Left renal cortex interstitium (tissue), 4 donors: ENCODE measurements at places on chromosomes 5 and 9.

DNA sequence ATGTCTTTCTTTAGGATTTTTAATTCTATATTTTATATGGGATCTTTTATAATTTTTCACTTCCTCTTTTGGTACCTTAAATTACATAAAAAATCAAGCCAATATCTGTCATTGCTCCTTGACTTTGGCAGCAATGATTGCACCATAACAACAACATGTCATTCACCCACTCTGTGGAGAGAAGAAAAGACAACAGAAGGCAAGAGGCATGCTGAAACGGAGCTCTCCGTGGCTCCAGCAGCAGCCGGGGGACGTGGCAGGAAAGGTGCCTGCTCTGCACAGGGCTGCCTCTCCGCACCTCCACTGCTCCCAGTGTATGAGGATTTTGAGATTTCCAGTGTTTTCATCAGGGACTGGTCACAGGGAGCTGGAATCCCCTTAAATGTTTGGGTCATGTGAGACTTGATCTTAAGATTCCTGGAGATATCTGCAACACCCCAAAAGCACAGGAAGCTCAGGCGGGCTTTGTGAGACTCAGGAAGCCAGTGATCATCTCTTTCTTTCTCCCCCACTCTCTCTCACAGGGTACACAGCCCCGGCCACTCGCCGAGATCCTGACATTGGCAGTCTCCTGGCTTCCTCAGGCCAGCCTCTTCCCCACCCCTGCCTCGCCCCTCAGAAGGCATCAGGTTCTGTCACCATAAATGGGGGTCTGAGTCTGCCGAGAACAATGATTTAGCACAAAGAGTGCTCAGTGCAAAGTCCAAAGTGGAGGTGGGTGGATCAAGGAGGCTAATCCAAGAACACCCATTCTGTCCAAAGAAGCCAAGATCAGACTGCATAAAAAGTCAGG lies 74.6 kb downstream of the ACTL7B start:
- no peak for DNase-seq

GRCh38 chr9:126822278-126822677 lies 17.4 kb downstream of the ZBTB43 start:
- DNase-seq, result no peak

GRCh38 chr5:173301695-173302545 lies 26.3 kb downstream of the STC2 start:
- no peak for DNase-seq

- no peak for DNase-seq
Observed at GRCh38 chr5:174428895-174429294, 295.5 kb upstream of the MSX2 start.

- no peak for DNase-seq
Observed at GRCh38 chr9:108386859-108387384, 468.9 kb downstream of the ACTL7B start.

DNA sequence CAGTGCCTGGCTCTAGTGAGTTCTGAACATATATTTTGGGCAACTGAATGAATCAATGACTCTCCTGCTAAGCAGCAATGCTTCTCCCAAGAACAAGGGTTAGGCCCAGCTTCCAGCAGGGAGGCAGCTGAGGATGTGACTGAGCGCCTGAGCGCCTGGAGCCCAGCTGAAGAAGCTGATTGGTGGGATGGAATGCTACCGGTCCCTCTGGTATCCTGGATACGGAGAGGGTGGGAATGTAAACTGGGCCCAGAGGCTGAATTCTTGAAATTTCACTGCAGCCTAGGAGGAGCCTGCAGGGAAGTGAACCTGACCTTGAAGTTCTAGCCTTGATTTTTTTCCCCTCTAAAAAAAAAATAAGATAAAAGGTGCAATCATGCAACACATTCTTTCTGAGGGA lies 43.2 kb downstream of the WWC1 start:
- DNase-seq, result no peak

- DNase-seq, result no peak
Observed at GRCh38 chr9:136312436-136312835, 8.5 kb upstream of the CCDC187 start.

DNA sequence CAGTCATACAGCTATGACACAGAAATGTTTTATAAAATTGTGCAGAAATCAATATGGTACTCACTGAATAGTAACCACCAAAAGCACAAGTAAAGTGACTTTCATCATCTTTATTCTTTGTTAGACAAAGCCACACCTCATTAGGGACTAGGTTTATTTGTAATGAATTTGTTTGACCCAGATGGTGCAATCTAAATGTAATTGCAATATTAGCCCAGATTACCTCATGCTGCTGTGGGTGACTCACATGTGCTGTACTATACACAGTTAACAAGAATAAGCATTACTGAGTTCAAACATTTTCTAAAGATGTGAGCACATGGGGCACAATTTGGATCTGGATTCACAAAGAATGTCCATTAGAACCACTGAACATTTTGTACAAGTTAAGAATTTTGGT lies 759.3 kb upstream of the TYRP1 start:
- DNase-seq, result no peak

- DNase-seq, result no peak
Observed at GRCh38 chr5:129021744-129022143, 56.5 kb downstream of the SLC27A6 start.

DNA sequence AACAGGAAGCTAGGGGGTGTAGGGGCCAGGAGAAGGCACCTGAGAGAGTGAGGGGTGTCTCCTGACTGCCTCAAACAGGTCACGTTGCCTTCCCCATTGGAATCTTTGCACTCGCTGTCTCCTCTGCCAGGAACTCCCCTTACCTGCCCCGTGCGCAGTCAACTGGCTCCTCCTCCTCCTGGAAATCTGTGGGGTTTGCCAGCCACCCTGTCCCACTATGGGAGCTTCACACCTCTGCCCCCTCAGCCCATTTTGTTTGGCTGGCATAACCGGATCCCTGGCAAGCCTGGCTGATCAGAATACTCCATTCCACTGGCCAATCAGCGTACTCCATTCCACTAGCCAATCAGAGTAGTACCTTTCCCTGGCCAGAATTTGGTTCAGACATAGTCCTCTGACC lies 10.4 kb upstream of the SLC34A1 start:
- DNase-seq, result no peak

DNA sequence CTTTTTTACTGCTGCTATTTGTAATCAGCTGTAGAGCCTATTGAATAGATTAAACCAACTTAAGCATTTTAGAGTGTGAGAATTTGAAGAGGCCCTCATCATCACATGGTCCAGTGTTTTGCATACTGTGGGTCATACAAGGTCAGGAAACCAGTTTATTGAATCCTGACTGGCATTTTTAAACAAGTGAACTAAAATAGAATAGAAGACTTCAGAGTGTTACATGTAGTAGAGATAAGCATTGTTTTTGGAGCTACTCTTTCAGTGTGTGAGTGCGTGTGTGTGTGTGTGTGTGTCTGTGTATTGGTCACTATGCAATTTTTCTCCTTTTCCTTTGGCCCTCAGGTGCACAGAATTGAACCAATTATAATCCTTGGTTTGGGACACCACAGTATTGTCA lies 114.4 kb downstream of the SLC28A3 start:
- DNase-seq, result no peak

GRCh38 chr9:22622815-22623214 lies 176.2 kb downstream of the DMRTA1 start:
- DNase-seq, result no peak

- DNase-seq, result no peak
Observed at GRCh38 chr5:172276214-172276613, 7.3 kb downstream of the UBTD2 start.

- DNase-seq, result no peak
Observed at GRCh38 chr5:96348536-96348935, 84.5 kb downstream of the PCSK1 start.

GRCh38 chr9:137302118-137302448 lies at the start of gene NRARP:
Gene NRARP, minus strand, starts transcription at chr9:137302271. Its CDS starts 343 bp downstream, at chr9:137301928.
- DNase-seq, result no peak

- no peak for DNase-seq
Observed at GRCh38 chr5:161001604-161002003, 149.6 kb upstream of the ATP10B start.

DNA sequence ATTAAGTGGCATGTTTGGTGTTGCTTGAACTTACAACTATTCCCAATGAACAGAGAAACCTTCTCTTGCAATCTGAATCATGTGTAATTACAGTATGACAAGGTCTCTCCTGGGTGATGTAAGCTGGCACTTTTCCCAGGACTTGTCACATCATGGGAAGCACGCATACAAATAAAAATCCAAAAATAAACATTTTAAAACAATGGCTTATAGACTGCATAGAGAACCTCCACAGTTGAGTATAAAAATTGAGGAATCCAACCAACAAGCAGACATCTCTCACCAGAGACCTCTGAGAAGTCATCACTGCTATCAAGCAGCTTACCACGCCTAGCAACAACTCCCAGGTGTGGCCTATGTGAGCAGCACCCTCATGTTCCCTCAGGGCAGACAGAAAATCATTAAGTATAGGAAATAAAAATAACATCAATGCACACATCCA lies 3.9 kb downstream of the MLLT3 start:
- no peak for DNase-seq

GRCh38 chr9:90878562-90878961 lies 76.9 kb downstream of the SYK start:
- no peak for DNase-seq

DNA sequence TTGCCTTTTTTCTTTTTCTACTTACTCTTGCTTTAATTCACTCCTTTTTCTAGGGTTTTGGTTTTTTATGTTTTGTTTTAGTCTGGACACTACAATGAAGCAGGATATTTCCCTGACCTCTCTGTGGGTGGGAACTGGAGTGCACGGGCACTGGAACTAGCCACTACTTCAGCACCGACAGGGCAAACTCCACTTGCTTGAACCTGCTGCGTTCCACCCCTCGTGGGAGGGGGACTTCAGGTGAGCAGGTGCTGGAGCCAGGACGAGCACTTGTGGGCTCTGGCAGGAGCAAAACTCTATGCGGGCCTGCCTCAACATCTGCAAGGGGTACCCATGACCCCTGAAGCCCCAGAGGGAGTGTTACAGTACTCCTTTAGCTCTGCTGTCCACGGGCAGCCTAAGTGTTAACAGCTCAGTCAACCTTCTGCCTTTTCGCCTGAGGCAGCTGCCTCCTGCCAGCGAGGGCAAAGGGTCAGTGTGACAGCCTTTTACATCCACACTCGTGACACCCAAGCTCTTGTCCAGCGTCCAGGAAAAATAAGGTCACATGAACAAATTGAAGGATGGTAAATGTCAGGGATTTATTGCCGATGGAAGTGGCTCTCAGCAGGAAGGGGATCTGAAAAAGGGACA lies 144.1 kb upstream of the NFIL3 start:
- DNase-seq, result no peak

GRCh38 chr5:150612405-150612804 lies 28.1 kb upstream of the SYNPO start:
- DNase-seq, result no peak

DNA sequence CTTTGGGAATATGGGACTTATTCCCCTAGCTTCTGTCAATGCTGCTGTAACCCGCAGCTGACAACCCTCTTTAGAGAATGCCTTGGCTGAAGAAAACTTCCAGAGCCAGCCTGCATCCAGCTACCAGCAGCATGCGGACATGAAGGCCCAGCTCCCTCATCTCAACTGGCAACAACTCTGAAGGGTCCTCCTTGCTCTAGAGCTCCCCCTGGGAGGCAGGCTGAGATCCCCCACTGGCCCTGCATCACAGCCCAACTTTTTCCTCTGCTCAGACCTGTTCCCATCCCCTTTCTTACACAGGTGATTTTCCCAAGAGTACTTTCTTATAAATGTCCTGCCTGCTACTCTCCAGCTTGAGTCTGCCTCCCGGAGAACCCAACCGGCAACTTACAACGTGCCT lies 18.7 kb upstream of the WNT8A start:
- no peak for DNase-seq

DNA sequence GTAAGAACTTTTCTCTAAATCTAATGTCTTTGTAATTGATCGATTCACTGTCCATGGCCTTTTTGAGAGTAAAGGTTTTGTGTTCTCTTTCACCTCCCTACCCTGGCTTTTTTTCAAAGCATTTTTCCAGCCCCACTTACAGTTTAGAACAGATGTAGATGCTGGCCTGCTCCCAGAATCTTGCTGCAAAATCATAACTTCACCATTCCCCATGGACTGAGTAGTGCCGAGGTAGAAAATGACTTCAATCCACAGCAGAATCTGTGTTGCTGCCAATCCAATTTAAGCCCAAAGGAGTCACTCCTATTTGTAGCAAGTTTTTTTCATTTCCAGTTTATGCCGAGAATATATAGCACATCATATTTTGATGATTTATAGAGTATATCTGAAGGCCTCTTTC lies 46.5 kb upstream of the CEMIP2 start:
- no peak for DNase-seq

DNA sequence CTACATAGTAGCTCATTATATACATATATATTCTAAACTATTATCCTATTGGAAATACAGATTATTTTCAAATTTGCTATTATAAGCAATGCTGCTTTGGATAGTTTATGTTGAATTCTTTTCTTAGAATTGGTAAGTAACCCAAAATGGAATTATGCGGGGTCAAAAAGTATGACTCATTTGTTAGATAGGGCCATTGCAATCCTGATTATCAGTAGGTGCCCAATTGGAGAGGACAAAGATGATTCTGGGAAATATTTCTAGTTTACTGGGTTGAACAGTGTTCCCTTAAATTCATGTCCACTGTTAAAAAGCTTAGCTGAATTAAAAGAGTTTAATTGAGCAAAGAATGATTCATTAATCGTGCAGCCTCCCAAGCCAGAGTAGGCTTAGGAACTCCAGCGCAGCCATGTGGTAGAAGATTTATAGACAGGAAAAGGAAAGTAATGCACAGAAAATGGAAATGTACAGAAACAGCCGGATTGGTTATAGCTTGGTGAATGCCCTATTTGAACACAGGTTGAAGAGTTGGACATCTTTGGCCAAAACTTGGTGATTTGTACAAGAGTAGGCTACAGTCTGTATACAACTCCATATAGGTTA lies 81.8 kb downstream of the GDNF start:
- DNase-seq, result no peak

GRCh38 chr5:83844449-83845068 lies 123.9 kb upstream of the HAPLN1 start:
- DNase-seq, result no peak

DNA sequence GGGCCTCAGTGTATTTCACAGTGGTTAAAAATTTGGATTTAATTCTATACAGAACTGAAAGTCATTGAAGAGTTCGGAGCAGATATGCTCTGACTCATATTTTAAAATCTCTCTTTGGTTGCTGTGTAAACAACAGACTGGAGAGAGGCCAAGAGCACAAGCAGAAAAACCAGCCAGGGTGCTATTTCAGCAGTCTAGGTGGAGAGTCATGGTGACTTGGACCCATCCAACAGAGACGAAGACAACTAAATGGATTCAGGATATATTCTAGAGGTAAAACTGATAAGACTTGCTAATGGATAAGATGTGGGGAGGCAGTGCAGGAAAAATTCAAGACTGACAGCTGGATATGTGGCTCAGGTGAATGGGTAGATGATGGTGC lies 168.9 kb downstream of the MAPKAP1 start:
- DNase-seq, result no peak

DNA sequence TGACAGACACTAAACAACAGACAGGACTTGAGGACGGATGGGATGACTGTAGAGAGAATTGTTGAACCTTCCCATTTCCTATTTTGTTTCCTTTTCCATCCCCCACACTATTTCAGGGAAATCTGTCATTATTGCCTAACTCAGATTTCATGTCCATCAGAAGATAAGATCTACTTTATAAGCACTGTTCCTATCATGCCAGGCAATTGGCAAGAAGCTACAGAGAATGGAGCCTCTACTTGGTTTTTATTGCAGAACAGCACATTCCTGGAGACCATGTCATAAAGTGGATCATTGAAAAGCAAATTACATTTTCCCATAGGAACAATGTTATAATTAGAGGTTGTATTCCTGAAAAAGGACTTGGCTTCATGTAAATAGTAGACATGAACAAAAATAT lies 173.7 kb upstream of the KIF2A start:
- DNase-seq, result no peak
